Right atrium auricular region (tissue), 2 donors: ENCODE measurements at places on chromosomes 5 and 9.

GRCh38 chr9:32956606-32957005, 44.8 kb downstream of the APTX start:
- no peak for DNase-seq
- no peaks in the 10 kb centered on the region for H3K27me3 ChIP-seq
- no peaks in the 10 kb centered on the region for H3K4me1 ChIP-seq
- no peaks in the 10 kb centered on the region for H3K36me3 ChIP-seq

DNA sequence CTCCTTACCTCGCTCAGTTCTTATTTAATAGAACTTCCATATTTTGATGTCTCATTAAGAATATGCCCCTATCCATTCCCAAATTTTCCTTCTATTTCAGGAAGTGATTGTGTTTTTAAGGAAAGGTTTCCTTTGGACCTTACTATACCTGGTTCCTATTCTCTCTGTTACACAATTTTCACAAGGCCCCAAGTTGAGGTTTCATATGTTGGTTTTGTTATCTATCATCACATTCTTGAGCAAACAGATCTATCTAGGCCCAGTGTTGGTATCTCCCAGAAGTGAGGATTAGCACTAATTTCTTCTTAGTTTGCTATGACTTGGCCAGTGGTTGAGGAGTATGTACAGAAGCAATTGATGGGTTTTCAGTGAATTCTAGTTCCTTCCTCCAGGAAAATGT, 41.5 kb downstream of the ALG2 start:
- no peak overlapping the region for H3K4me3 ChIP-seq
- no peak overlapping the region for H3K27ac ChIP-seq
- no peaks in the 10 kb centered on the region for H3K36me3 ChIP-seq
- no peak for DNase-seq
- H3K27me3 ChIP-seq = no peaks in the 10 kb centered on the region

DNA sequence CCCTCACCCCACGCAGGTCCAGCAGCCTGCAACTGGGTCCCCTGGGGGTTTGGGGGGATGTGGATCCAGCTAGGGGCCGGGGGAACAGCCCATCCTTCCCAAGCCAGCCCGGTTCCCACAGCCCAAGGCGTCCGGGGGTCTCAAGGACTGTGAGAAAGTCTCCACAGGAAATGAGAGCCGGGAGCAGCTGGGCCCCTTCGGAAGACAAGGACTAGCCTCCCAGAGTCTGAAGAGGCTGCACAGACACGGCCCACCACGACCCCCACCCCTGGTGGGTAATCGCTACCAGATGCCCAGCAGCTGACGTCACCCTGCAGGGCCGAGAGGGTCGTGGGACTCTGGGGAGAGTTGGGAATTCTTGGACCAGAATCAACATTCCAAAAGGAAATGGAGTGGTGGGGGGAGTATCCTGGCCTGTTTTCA, 10.5 kb downstream of the SH2D3C start:
- peak overlapping the region; percentile 83 for H3K27ac ChIP-seq
- no peaks in the 10 kb centered on the region for H3K36me3 ChIP-seq
- no peaks in the 10 kb centered on the region for H3K4me1 ChIP-seq
- H3K4me3 ChIP-seq = peak overlapping the region; percentile 27
- DNase-seq = no peak
- H3K27me3 ChIP-seq = no peaks in the 10 kb centered on the region

GRCh38 chr5:55988979-55989638, 5.7 kb downstream of the IL6ST start:
- H3K4me3 ChIP-seq = no peak overlapping the region
- H3K36me3 ChIP-seq = no peaks in the 10 kb centered on the region
- H3K27me3 ChIP-seq = no peaks in the 10 kb centered on the region
- no peaks in the 10 kb centered on the region for H3K4me1 ChIP-seq

DNA sequence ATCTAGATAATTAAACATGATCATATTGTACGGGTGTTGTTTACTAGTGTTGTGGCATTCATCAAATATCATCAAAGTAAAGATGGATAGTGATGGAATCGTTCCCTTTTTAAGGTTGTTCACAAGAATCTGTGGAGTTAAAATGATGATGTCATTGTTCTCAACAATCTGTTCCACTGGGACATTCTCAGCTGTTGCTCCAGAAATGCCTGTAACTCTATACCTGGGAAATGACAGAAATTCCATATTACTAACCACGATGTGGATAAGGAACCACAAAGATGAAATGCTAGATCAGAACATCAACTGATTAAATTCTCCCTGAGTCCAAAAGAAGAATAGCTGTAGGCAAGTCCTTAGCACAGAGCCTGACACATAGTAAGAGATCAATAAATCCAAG, 38.0 kb downstream of the RIGI start:
- no peak overlapping the region for H3K4me3 ChIP-seq
- H3K27ac ChIP-seq = no peak overlapping the region
- no peaks in the 10 kb centered on the region for H3K27me3 ChIP-seq
- DNase-seq = no peak
- peaks cover 34% of the 10 kb centered on the region for H3K36me3 ChIP-seq

DNA sequence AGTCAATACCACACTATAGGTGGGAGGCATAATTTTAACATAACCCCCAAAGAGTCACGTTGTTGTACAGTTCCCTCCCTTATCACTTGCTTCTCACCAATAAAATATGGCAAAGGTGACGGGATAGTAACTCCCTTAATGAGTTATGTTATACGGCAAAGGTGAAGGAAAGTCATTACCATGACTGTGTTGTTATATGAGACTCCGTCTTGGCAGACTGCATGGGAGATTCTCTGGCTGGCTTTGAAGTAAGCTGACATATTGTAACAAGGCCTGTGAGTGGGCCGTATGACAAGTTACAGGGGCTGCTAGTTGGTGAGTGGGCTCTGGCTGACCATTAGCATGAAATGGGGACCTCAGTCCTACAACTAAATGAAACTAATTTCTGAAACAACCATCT, 366.4 kb upstream of the FTMT start:
- H3K4me1 ChIP-seq = no peaks in the 10 kb centered on the region
- peaks cover 4% of the 10 kb centered on the region for H3K27me3 ChIP-seq
- no peak overlapping the region for H3K4me3 ChIP-seq
- no peak overlapping the region for H3K27ac ChIP-seq
- no peaks in the 10 kb centered on the region for H3K36me3 ChIP-seq
- DNase-seq = no peak

DNA sequence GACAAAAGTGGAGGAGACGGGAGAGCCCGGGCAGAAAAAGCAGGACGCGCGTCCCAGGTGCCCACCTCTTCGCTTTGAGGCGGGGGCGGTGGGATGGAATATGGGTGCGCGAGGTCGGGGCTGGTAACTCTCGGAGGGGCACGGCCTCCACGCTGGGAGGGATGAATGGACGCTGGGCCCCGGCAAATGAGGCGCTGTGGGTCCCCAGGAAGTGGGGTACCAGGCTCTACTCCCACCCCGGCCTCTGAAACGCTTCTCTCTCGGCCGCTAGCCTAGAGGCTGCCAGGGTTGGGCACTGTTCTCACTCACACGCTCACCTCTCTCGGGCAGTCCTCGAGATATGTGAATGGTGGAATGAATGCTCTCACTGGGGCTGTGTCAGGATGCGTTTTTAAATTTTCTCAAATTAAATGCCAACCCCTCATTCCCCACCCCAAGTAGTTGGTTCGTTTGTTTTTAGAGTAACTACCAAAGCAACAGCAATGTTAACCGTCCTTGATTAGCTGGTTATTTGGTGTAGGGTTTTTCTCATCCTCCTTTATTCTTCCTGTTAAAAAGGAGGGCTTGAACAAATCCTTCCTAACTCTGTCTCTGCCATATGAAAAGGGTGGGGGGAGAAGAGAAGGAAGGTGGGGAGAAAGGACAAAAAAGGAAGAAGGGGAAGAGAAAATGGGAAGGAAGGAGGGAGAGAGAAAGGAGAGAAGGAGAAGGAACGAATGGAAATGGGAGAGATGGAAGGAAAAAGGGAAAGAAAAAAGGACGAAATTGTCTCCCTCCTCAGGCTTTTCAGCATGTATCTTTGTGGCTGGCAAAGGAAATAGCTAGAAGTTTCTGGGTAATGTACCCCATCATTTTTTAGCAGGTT, 1.3 kb upstream of the EBF1 start:
- no peaks in the 10 kb centered on the region for H3K4me1 ChIP-seq
- peak overlapping the region; percentile 85 for H3K27ac ChIP-seq
- no peaks in the 10 kb centered on the region for H3K27me3 ChIP-seq
- DNase-seq = no peak
- H3K4me3 ChIP-seq = peak overlapping the region; percentile 64

DNA sequence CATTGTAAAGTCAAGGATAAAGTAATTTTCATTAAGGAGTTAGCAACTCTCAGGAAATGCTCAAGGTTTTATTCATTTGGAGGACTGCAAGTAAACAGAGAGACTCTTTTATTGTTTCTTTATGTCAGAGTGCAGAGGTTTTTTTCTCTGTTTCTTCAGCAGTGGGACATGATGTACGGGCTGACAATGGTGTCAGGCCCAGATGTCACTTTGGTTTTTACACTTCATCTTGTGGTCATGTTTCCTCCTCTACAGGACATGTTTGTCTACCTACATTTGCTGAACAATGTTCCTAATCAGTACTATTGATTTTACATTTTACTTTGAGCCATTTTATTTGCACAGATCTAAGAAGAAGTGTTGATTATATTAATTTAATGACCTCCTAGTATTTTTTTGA, 72.8 kb upstream of the PARP8 start:
- no peak overlapping the region for H3K4me3 ChIP-seq
- no peak overlapping the region for H3K27ac ChIP-seq
- H3K36me3 ChIP-seq = no peaks in the 10 kb centered on the region
- H3K4me1 ChIP-seq = no peaks in the 10 kb centered on the region
- DNase-seq = no peak

GRCh38 chr9:13651969-13652663, 372.6 kb upstream of the MPDZ start:
- H3K27me3 ChIP-seq = no peaks in the 10 kb centered on the region
- H3K4me1 ChIP-seq = peaks cover 3% of the 10 kb centered on the region
- H3K27ac ChIP-seq = peak overlapping the region; percentile 80
- no peak for DNase-seq

- peaks cover 33% of the 10 kb centered on the region for H3K36me3 ChIP-seq
- H3K27ac ChIP-seq = no peak overlapping the region
- H3K27me3 ChIP-seq = no peaks in the 10 kb centered on the region
- DNase-seq = no peak
Observed at GRCh38 chr9:122988920-122989621, 44.4 kb upstream of the GPR21 start.

DNA sequence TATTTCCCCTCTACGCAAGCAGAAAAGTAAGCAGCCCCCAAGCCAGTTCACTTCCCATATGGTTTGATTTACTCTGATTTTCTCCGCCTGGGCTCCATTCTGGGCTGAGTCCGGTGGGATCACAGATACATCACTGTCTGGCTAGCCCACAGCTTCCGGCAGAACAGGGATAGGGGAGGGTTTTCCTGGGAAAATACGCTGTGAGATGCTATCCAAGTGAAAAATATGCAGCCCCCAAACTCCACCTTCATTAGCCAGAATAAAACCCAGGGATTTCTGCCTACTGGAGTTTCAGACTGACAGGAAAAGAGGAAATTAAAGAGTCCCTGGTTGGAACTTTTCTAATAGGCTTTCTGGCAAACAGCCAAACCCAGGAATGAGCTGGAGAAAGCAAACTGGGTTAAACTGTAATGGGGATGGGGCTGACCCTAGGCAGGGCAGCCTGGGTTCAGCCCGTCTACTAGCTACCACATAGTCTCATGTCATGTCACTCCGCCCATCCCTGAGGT, 16.9 kb upstream of the NIPAL4 start:
- no peaks in the 10 kb centered on the region for H3K36me3 ChIP-seq
- H3K4me1 ChIP-seq = no peaks in the 10 kb centered on the region
- H3K27me3 ChIP-seq = no peaks in the 10 kb centered on the region
- H3K27ac ChIP-seq = no peak overlapping the region

GRCh38 chr9:131475956-131476776, 26.6 kb upstream of the POMT1 start:
- no peak overlapping the region for H3K4me3 ChIP-seq
- peaks cover 15% of the 10 kb centered on the region for H3K4me1 ChIP-seq
- no peak for DNase-seq
- H3K36me3 ChIP-seq = peaks cover 99% of the 10 kb centered on the region
- H3K27ac ChIP-seq = peak overlapping the region; percentile 66
- H3K27me3 ChIP-seq = no peaks in the 10 kb centered on the region

DNA sequence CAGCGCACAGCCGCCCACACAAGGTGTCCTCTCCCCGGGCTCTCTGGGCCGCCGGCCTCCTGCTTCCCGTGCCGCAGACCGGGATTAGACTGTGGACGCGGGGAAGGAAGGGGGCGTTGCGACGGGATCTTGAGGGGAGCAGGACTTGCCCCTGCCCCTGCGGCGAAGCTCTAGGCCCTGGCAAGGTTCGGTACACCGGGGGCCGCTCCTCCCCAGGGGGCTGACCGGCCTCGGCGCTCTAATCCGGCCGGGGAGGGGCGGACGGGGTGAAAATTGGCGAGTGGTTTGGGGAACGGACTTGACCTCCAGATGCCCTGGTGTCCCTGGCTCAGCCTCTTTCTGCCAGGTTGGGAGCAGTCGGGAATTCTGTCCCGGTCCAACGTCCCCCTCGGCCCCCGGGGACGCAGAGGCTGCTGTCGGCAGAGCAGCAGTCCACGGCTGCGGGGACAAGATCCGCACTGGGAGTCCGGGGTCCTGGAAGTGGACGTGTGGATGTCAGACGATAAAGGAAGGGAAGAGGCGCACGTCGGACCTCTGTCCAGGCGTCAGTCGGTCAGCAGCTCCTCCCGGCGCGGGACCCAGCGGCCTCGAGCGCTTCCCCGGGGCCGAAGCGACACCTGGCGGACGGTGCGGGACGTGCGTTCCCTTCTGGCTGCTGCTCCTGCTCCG, 1.9 kb upstream of the CNTFR start:
- DNase-seq = peak; percentile 88
- no peaks in the 10 kb centered on the region for H3K27me3 ChIP-seq
- no peaks in the 10 kb centered on the region for H3K36me3 ChIP-seq
- peak overlapping the region; percentile 67 for H3K27ac ChIP-seq
- no peak overlapping the region for H3K4me3 ChIP-seq

GRCh38 chr9:91303741-91304415, 57.8 kb downstream of the AUH start:
- peaks cover 17% of the 10 kb centered on the region for H3K4me1 ChIP-seq
- no peak overlapping the region for H3K27ac ChIP-seq
- no peaks in the 10 kb centered on the region for H3K27me3 ChIP-seq
- no peaks in the 10 kb centered on the region for H3K36me3 ChIP-seq
- no peak for DNase-seq

DNA sequence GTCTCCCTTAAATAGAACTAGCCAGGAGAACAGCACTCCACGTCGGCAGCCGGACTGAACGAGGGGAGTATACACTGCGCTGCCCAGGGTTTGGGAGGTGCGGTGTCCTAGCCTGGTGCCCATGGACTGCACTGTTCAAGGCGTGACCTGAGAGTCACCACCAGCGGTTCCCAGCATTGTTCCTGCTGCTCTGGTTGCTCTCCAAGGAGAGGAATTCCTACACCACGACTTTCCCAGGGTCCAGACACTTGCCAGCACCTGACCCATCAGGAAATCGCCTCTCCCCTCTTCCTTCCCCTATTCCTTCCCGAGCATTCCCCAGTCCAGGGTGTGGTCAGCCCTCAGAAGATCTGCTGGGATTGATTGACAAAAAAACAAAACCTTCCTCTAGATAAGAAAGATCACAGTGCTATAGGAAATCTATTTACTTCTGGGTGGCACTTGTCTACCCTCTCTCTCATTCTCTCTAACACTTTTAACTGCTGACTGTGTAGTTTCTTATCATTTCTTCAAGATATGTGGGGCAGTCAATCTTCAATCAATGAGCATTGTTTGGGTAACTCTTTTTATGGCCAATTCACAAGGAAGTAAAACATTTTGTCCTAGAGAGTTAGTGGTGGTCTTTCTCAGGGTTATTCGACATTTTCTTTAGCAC, 297.8 kb upstream of the ACTBL2 start:
- no peaks in the 10 kb centered on the region for H3K4me1 ChIP-seq
- H3K4me3 ChIP-seq = peak overlapping the region; percentile 5
- H3K27ac ChIP-seq = peak overlapping the region; percentile 46
- no peak for DNase-seq
- H3K27me3 ChIP-seq = no peaks in the 10 kb centered on the region
